Hepatic stellate cell (primary cell): ENCODE measurements at places on chromosomes 7 and 10.

GRCh38 chr7:50610521-50611277 is 45.5 kb upstream of the DDC start:
- no peak for DNase-seq

DNA sequence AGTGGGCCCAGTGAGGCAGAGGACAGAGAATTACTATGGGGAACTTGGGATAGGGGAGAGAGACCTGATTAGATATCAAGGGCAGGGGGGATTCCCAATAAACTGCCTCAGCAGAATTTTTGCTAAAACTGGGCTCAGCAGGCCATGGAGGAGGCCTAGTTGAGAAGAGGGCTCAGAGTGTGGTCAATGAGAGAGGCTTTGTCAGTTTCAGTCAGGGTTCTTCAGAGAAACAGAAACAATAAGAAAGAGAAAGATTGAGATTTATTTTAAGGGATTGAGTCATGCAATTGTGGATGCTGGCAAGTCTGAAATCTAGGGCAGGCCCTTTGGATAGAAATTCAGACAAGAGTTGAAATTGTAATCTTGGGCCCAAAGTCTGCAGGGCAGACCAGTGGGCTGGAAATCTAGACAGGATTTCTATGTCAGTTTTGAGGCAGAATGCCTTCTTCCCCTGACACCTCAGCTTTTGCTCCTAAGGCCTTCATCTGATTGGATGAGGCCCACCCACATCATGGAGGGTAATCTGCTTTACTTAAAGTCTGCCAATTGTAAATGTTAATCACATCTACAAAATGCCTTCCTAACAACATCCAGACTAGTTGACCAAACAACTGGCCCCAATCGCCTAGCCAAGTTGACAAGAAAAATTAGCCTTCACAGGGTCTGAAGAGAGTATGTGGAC is 33.5 kb upstream of the CCSER2 start:
- no peak for DNase-seq

DNA sequence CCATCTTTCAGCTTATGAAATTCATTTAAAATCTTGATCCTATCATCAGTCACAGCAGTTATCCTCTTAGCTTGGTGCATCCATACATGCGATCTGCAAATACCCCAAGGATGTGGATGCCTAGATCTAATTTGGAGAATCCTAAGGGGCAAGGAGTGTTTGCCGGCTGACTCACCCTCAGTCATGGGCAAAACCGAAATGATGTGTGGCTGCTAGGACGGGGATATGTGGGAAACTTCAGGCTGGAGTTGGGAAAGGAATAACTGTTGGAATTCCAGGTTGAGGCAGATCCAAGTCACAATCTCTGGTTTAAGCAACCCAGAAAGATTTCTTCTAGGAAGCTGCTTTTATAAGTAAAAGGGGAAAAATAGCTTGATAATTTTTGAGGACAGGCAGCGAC is 19.7 kb upstream of the GOT1 start:
- DNase-seq: no peak

DNA sequence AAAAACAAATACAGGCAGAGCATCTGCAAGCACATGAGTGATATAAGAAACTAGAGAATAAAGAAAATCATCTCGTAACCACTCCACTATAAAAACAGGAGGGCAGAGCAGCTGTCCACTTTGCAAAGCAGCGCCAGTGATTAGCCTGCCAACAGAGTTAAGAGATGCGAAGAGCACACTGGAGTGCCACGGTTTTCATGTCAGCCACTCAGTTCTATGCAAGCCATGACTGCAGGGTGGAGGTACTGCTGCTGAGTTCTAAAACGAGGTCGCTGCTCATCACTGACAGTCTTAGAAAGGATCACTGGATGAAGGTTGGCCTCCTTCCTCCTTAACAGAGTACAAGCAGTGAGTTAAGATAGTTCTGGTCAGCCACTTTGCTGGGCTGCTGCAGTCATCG is 58.5 kb downstream of the FGFR2 start:
- DNase-seq: no peak
